ENCODE measurements at places on chromosomes 1 and 21.

DNA sequence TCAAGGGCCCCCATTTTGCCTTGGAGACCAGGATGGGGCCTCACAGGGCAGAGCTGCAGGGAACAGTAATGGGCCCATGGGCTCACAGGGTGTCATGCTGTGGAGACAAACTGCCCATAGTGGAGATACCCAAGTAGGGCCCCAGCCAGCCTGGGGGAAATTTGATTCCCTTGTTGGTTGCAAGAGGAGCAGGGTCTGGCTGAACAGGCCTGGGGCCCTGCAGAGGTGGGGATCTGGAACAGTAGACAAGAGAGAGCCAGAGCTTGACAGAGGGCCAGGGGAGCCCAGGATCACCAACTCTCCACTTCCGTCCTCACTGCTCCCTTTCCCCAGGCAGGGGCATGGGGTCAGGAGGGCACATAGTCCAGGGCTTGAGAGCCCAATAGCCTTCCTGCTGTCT, 8.7 kb downstream of the S100B start:
- no peak for DNase-seq

DNA sequence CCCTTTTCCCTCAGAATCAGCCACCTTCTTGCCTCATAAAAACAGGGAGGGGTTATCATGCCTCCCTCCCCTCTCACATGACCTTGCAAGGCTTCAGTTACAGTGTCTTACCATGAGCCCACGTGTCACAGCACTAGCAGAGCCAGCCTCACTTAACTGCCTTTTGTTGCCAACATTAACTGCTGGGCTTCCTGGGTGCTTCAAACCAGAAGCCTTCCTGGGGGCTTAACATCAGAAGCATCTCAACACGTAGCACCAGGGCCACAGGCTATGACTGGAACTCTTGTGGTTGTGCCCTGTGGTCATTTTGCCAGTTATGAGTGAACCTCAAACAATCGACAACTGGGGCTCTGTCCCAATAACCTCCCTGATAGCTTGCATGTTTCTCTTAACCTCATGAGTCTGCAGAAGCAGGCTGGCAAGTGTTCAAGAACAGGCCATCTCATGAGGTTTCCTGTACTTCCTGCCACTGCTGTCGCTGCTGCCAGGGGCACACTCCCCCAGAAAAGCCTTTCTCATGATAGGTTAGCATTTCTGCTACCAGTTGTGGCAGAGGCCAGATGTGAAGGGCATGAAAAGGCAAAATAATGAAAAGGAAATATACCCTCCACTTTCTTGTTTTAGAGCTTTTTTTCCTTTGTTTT, 132.2 kb downstream of the GLUL start:
- DNase-seq, result peak; percentile 7

GRCh38 chr1:53755874-53756273, 16.9 kb upstream of the GLIS1 start:
- no peak for DNase-seq

DNA sequence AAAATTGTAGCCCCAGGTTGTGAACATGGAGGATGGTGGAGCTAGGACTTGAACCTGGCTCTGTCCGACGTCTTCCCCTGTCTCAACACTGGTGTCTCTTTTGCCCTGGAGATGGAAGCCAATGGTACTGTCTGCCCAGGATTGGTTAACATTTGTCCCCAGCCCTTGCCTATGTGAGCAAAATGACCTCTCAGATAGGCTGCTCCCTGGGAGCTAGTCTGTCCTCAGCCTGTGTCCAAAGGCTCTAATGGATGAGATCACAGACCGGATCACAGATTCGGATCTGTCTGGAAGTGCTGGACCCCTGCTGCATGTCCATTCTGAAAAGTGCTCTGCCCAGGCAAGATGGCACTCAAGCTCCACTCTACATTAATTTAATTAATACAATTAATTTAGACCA, 394.4 kb upstream of the VAMP3 start:
- no peak for DNase-seq

- DNase-seq, result no peak
These were observed 2.5 kb downstream of the ATP1B1 start for GRCh38 chr1:169108863-169109560.

DNA sequence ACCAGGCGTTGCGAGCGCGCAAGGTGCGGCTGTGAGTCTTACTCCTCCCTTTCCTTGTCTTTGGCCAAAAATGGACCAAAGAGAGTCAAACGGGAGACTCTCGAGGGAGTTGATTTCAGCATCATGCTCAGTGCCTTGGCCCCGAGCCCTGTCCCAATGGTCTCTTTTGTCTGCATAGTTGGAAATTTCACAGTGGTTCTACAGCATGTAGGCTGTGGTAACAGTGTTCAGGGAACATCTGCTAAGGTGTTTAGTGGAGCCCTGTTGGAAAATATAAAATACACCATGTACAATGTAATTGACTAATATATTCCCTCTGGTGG, 2.7 kb downstream of the CACNA1E start:
- DNase-seq, result no peak

All from stimulated activated CD4-positive, alpha-beta T cell treated with anti-CD3 and anti-CD28 coated beads, Interleukin-4, amount 100 ng/mL, for 4 hours (primary cell).